NCI-H1092 (cell line): ENCODE measurements at places on chromosomes 16 and 17.

GRCh38 chr17:13244513-13244912 is 226.7 kb upstream of the ELAC2 start:
- DNase-seq: no peak

DNA sequence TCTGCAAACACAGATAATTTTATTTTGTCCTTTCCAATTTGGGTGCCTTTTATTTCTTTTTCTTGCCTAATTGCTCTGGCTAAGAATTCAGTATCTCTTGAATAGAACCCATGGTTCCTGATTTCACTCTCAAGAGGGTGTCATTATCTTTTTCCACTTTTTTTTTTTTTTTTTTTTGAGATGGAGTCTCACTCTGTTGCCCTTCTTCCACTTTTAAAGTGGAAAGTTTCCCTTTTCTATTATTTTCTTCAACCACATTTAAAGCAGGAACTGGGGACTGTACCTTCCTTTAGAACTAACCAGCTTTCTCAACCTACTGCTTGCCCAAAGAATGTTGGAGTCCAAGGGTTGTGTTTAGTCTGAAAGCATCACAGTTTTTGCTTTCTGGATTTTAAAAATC is 31.1 kb downstream of the SLFN11 start:
- DNase-seq: no peak

- no peak for DNase-seq
Observed at GRCh38 chr17:48163809-48164208, 56.2 kb downstream of the SNX11 start.

- DNase-seq: no peak
Observed at GRCh38 chr16:88526906-88527185, 43.4 kb upstream of the ZC3H18 start.

- no peak for DNase-seq
Observed at GRCh38 chr17:5758651-5759050, 174.3 kb upstream of the NLRP1 start.

DNA sequence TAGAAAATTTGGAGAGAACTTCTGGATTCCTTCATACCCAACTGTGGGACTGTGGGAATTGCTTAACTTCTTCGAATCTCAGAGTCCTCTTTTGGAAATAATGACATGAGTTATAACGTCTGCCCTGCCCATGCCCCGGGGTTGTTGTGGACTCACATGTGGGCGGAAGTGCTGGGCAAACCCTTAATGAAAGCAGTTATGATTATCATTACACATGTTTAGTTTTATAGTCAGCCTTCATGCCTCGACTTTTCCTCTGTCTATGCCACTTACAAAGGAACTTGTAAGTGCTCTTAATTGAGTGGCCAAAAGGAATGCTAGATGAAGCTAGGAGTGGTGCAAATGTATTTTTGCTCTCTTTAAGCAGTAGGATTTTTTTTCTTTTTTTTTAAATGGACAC is 3.9 kb downstream of the KRT27 start:
- no peak for DNase-seq

GRCh38 chr16:84785843-84786581 is 33.8 kb upstream of the CRISPLD2 start:
- peak; percentile 76 for DNase-seq

DNA sequence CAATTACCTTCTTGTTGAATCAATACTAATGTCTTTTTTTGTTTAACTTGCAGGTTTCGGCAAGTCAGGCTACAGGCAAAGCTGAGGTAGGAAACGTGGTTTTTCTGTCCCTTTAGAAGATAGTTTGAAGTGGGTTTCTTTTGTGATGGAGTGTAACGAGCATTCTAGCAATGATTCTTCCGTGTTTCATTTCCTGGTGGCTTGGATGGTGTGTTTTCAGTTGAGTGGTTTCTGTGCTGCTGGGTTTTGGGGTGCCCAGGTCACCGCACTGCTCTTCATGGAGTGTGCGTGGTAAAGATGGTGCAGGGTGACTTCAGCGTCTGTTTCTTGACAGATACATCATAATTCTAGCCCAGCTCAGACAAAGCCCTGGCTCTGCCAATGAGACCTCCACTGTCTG is 769.7 kb upstream of the EEF2KMT start:
- DNase-seq: no peak

- DNase-seq: no peak
Observed at GRCh38 chr17:80064696-80065095, 28.3 kb downstream of the CCDC40 start.
